ENCODE measurements at places on chromosomes 2 and 18.

- no peak for DNase-seq
Measured at GRCh38 chr2:14722904-14723570, 90.5 kb downstream of the LRATD1 start.

- no peak for DNase-seq
Measured at GRCh38 chr2:2251255-2251654, 79.8 kb downstream of the MYT1L start.

DNA sequence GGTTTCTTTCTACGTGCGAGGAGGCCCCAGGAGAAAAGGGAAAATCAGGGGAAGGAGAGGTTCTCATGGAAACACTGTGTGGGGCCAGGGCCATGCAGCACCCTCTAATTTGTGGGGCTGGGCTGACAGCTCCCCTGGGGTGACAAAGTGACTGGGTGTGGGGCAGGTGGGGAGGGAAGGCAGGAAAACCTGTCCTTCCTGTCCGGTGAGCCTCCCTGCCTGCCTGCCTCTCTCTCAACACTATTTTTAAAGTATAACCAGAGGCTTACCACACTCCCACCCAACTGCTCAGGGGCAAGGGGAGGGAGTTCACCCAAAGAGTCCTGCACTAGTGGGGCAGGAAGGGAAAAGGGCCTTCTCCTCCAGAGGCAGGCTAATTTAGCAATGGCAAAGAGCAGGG lies 10.5 kb upstream of the EPAS1 start:
- peak; percentile 68 for DNase-seq

- DNase-seq, result no peak
Measured at GRCh38 chr2:239879423-239880084, 145.6 kb downstream of the NDUFA10 start.

DNA sequence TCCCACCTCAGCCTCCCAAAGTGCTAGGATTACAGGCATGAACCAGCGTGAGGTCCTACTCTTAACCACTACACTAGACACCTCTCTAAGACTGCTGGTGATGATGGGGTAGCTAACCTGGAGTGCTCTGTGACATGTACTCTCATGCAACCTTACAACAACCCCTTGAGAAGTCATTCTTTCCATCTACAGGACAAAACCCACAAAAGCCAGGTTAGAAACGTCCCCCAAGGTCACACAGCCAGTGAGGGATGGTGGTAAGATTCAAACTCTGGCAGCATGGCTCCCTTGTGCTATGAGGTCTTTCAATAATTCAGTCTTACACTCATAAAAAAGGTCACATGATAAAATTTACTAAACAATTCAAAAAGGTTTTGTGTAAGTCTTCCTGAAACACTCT lies 94.8 kb upstream of the SERTAD2 start:
- no peak for DNase-seq

DNA sequence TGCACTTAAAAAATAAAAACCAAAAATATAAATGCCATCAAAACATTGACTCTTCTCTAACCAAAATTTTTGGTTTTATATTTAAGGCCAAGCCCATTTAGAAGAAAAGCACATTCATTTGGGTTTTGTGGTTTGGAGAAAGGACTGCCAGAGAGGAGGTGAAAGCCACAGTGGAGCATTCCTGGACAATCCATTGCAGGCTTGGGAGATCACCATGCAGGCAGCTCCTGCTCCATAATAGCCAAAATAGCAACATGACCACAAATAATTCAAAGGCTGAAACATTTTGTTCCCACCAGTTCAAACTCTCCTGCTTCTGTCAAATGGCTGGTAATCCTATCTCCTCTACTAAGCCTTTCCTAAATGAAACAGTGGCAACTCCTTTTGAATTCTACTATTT lies 73.5 kb downstream of the GALNT3 start:
- no peak for DNase-seq

All from epithelial cell of esophagus (primary cell).